Smooth muscle cell of the pulmonary artery (primary cell): ENCODE measurements at places on chromosomes 11 and 22. TPM values are rescaled to one million over a fixed set of nuclear protein-coding genes. Genes with fewer than 3 reads are reported as not detected.

PTPRCAP gene
- total RNA-seq = 0.17 and 0.46 TPM in 2 replicates

ARHGAP20 gene
- total RNA-seq = 3.0 and 6.1 TPM in 2 replicates

ZNF280B gene
- total RNA-seq = 0.13 and 0.30 TPM in 2 replicates

MAP6 gene
- 2.4 and 2.8 TPM in 2 replicates for total RNA-seq

GRK3 gene
- 1.2 and 2.3 TPM in 2 replicates for total RNA-seq
